ENCODE measurements at places on chromosomes 12 and 14. TPM values are rescaled to one million over a fixed set of nuclear protein-coding genes. Genes with fewer than 3 reads are reported as not detected.

The DDX54 gene
- 30.2 TPM for total RNA-seq

The TROAP gene
- 3.7 TPM for total RNA-seq

The SLC39A2 gene
- under 0.01 TPM for total RNA-seq

The C14orf39 gene
- not detected for total RNA-seq

The C12orf54 gene
- not detected for total RNA-seq

Data from smooth muscle cell of bladder (primary cell).